ENCODE measurements at places on chromosomes 2 and 18. TPM values are rescaled to one million over a fixed set of nuclear protein-coding genes. Genes with fewer than 3 reads are reported as not detected.

The HNRNPA3 gene
- total RNA-seq: 30.3 TPM

The RAB27B gene
- total RNA-seq: 8.6 TPM

The COL4A3 gene
- total RNA-seq: 3.2 TPM

The CHRNA1 gene
- not detected for total RNA-seq

- H3K4me1 ChIP-seq: no peaks in the 10 kb centered on the region
- no peak for DNase-seq
- no peaks in the 10 kb centered on the region for H3K36me3 ChIP-seq
- H3K27ac ChIP-seq: no peak overlapping the region
- no peak overlapping the region for H3K4me3 ChIP-seq
These were observed 69.4 kb downstream of the EMILIN2 start for GRCh38 chr18:2916184-2916583.

- no peak for DNase-seq
- H3K36me3 ChIP-seq: no peaks in the 10 kb centered on the region
- H3K27ac ChIP-seq: no peak overlapping the region
- H3K4me1 ChIP-seq: no peaks in the 10 kb centered on the region
These were observed 48.2 kb upstream of the B3GNT2 start for GRCh38 chr2:62147610-62148301.

DNA sequence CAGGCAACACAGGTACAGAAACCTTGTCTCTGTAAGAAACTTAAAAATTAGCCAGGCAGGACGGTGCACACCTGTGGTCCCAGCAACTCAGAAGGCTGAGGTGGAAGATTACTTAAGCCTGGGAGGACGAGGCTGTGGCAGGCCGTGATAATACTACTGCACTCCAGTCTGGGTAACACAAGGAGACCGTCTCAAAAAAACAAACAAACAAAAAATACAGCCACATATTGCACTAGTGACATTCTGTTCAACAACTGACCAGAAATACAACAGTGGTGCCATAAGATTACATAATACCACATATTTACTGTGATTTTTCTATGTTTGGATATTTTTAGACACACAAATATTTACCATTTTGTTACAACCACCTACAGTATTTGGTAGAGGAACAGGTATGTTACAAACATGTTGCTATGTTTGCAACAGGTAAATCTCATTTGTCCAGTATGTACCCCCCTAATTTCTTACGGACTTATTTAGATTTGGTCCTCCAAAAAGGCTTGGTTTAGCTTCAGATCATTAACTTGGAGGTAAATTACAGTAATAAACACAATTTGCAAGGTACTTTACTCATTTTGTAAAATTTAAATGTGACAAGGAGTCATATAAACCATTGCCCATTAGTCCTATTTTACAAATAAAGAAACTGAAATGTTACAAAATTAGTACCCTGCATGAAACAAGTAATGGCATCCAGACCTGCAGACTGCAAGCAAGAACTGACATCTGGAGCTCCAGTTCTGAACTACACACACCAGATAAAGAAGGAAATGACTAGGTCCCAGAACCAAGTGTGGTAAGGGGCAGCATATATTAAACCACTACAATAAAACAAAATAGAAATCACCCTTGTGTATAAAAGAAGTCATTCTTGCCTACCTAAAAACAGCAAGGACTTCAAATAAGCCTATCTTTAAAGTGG is 36.8 kb downstream of the TRIP12 start:
- no peak overlapping the region for H3K27ac ChIP-seq
- peaks cover 27% of the 10 kb centered on the region for H3K4me1 ChIP-seq
- DNase-seq: no peak
- H3K27me3 ChIP-seq: no peaks in the 10 kb centered on the region

- DNase-seq: no peak
- H3K27me3 ChIP-seq: no peaks in the 10 kb centered on the region
- H3K4me3 ChIP-seq: no peak overlapping the region
- H3K4me1 ChIP-seq: peaks cover 8% of the 10 kb centered on the region
These were observed 77.4 kb upstream of the DNMT3A start for GRCh38 chr2:25418944-25419677.

The OTOS gene
- not detected for total RNA-seq

The TMEM17 gene
- total RNA-seq: 2.8 TPM

DNA sequence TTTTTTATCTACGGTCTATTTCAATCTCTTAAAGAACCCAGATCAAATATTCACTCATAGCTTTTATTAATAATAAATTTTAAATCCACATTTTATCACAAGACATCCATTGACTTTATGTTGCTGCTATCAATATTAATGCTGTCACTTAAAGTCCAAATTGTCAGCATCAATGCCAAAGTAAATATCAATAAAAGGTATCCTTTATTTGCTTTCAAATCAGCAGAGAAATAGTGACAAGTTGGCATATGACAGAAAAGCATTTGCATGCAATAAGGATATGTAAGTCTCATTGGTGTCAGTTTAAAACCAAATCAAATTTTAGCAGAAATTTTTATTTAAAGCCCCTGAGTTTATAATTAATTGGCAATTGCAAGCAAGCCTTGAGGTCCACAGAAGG is 775.4 kb downstream of the ADCYAP1 start:
- H3K27ac ChIP-seq: no peak overlapping the region
- no peak overlapping the region for H3K4me3 ChIP-seq
- no peak for DNase-seq
- H3K36me3 ChIP-seq: no peaks in the 10 kb centered on the region

The SAG gene
- total RNA-seq: not detected

GRCh38 chr2:207632575-207633493 is 7.6 kb upstream of the METTL21A start:
- H3K27ac ChIP-seq: no peak overlapping the region
- H3K4me1 ChIP-seq: no peaks in the 10 kb centered on the region
- no peak overlapping the region for H3K4me3 ChIP-seq
- no peaks in the 10 kb centered on the region for H3K36me3 ChIP-seq

GRCh38 chr2:41741951-41742595 is 305.7 kb upstream of the PKDCC start:
- H3K36me3 ChIP-seq: no peaks in the 10 kb centered on the region
- H3K27me3 ChIP-seq: no peaks in the 10 kb centered on the region
- H3K4me3 ChIP-seq: no peak overlapping the region
- DNase-seq: no peak
- H3K4me1 ChIP-seq: no peaks in the 10 kb centered on the region

- H3K27me3 ChIP-seq: no peaks in the 10 kb centered on the region
- no peak overlapping the region for H3K27ac ChIP-seq
- H3K4me3 ChIP-seq: no peak overlapping the region
- no peak for DNase-seq
These were observed 46.6 kb upstream of the SERTAD2 start for GRCh38 chr2:64700133-64700809.

- H3K27me3 ChIP-seq: no peaks in the 10 kb centered on the region
- H3K36me3 ChIP-seq: no peaks in the 10 kb centered on the region
- H3K27ac ChIP-seq: no peak overlapping the region
- DNase-seq: no peak
- H3K4me3 ChIP-seq: no peak overlapping the region
These were observed 9.5 kb downstream of the INPP1 start for GRCh38 chr2:190352668-190353536.

GRCh38 chr18:2396162-2396505 is 175.2 kb downstream of the METTL4 start:
- H3K4me1 ChIP-seq: no peaks in the 10 kb centered on the region
- no peaks in the 10 kb centered on the region for H3K36me3 ChIP-seq
- H3K27ac ChIP-seq: no peak overlapping the region
- no peaks in the 10 kb centered on the region for H3K27me3 ChIP-seq
- H3K4me3 ChIP-seq: no peak overlapping the region
- no peak for DNase-seq

GRCh38 chr2:75100011-75100800 is 99.1 kb downstream of the TACR1 start:
- H3K36me3 ChIP-seq: no peaks in the 10 kb centered on the region
- no peak overlapping the region for H3K4me3 ChIP-seq
- H3K27me3 ChIP-seq: no peaks in the 10 kb centered on the region
- H3K27ac ChIP-seq: no peak overlapping the region
- no peaks in the 10 kb centered on the region for H3K4me1 ChIP-seq

- H3K27me3 ChIP-seq: no peaks in the 10 kb centered on the region
- no peaks in the 10 kb centered on the region for H3K36me3 ChIP-seq
- H3K4me1 ChIP-seq: no peaks in the 10 kb centered on the region
- DNase-seq: no peak
These were observed 42.0 kb downstream of the MCFD2 start for GRCh38 chr2:46873604-46874068.

DNA sequence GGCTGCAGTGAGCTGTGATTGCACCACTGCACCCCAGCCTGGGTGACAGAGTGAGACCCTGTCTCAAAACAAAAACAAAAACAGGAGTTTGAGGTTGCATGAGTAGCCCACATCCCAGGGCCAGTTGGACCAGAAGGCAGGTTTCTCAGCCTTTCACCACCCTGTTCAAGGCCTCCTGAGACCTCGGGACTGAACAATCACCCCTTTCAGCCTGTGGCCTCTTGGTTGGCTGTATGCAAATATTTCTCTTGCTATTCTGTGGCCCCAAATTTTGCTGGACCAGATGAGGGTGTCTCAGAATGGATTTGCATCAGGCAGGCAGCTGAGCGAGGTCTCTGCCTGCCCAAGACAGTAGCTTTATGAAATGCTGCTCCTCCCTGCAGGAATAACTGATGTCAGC is 56.9 kb downstream of the DPYSL5 start:
- no peaks in the 10 kb centered on the region for H3K4me1 ChIP-seq
- no peaks in the 10 kb centered on the region for H3K36me3 ChIP-seq
- no peak overlapping the region for H3K27ac ChIP-seq
- H3K27me3 ChIP-seq: no peaks in the 10 kb centered on the region
- no peak overlapping the region for H3K4me3 ChIP-seq

- H3K27ac ChIP-seq: no peak overlapping the region
- no peaks in the 10 kb centered on the region for H3K36me3 ChIP-seq
- H3K27me3 ChIP-seq: no peaks in the 10 kb centered on the region
- H3K4me3 ChIP-seq: no peak overlapping the region
These were observed 143.2 kb upstream of the KYNU start for GRCh38 chr2:142734231-142734630.

The NHEJ1 gene
- total RNA-seq: 3.9 TPM

DNA sequence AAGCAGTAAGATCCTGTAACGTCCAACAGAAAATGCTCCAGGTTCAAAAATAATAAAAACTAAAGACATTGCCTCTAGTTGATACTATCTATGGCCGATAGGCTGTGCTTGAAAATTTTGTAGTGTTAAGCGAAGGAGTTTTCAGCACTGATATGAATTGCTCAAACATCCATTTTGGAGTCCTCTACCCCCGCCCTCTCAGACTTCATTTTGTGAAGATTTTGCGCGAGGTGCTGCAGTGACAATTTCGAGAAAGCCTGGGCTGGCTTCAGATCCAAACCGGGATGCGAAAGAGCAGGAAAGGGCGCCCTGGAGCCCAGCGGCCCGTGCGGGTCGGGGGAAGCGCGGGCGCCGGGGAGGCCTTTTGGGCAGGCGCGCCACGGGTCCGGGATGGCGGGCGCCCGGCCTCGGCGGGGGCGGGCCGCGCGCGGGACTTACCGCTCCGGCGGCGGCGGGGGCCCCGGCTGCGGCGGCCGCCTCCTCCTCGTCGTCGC is 1.8 kb downstream of the SP3 start:
- H3K4me1 ChIP-seq: peaks cover 33% of the 10 kb centered on the region
- H3K27me3 ChIP-seq: no peaks in the 10 kb centered on the region
- H3K27ac ChIP-seq: peak overlapping the region; percentile 98

The SH3BP4 gene
- total RNA-seq: 64.9 TPM

DNA sequence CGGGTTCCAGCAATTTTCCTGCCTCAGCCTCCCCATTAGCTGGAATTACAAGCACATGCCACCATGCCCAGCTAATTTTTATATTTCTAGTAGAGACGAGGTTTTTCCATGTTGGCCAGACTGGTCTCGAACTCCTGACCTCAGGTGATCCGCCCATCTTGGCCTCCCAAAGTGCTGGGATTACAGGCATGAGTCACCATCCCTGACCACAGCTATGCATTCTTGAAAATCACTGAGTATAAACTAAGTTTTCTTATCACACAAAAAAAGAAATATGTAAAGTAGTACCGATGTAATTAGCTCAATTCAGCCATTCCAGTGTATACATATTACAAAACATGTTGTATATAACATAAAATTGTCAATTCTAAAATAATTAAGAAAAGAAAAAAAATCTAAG is 232.7 kb downstream of the MBD2 start:
- no peaks in the 10 kb centered on the region for H3K27me3 ChIP-seq
- no peaks in the 10 kb centered on the region for H3K4me1 ChIP-seq
- no peak overlapping the region for H3K4me3 ChIP-seq
- H3K36me3 ChIP-seq: no peaks in the 10 kb centered on the region
